ENCODE measurements at places on chromosomes 1 and 21. TPM values are rescaled to one million over a fixed set of nuclear protein-coding genes. Genes with fewer than 3 reads are reported as not detected.

The OR2L3 gene
- 0.41 TPM for total RNA-seq

The CDC42SE1 gene
- 67.4 TPM for total RNA-seq

DNA sequence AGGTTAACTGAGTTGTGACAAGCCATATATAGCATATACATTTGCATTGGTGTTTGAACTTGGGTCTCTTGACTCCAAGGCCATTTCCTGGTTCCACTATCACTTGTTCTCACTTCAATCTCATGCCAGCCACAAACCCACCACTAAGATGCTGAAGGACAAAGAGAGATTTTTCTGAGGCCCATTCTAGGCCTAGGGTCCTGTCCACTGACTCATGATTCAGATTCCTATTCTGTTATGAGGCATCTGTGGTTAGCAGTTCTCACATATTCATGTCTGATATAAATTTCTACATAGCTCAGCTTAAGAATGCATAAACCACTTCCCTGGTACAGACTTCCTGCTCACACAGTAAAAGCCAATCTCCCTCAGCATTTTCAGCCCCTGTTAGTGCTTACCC lies 326.1 kb upstream of the BEND5 start:
- no peak overlapping the region for H3K27ac ChIP-seq
- no peak overlapping the region for H3K4me3 ChIP-seq
- no peak for DNase-seq
- no peaks in the 10 kb centered on the region for H3K4me1 ChIP-seq

GRCh38 chr1:163083690-163084089 lies 14.5 kb downstream of the RGS4 start:
- no peak for DNase-seq
- H3K4me3 ChIP-seq = no peak overlapping the region

- H3K27me3 ChIP-seq = no peaks in the 10 kb centered on the region
- peaks cover 8% of the 10 kb centered on the region for H3K4me1 ChIP-seq
- H3K27ac ChIP-seq = no peak overlapping the region
- H3K4me3 ChIP-seq = no peak overlapping the region
- no peak for DNase-seq
- no peaks in the 10 kb centered on the region for H3K36me3 ChIP-seq
Observed at GRCh38 chr1:40310129-40310461, 7.0 kb downstream of the COL9A2 start.

Data from prostate gland (tissue), 2 donors.